Mucosa of gallbladder (tissue), 1 donor: ENCODE measurements at places on chromosomes 12 and 14. TPM values are rescaled to one million over a fixed set of nuclear protein-coding genes. Genes with fewer than 3 reads are reported as not detected.

GRCh38 chr12:113161415-113162016 is 12.0 kb downstream of the CFAP73 start:
- DNase-seq, result no peak

- no peak for DNase-seq
These were observed 54.5 kb upstream of the MAX start for GRCh38 chr14:65156568-65157366.

- DNase-seq, result no peak
These were observed 182.1 kb downstream of the C12orf50 start for GRCh38 chr12:87847147-87847546.

DNA sequence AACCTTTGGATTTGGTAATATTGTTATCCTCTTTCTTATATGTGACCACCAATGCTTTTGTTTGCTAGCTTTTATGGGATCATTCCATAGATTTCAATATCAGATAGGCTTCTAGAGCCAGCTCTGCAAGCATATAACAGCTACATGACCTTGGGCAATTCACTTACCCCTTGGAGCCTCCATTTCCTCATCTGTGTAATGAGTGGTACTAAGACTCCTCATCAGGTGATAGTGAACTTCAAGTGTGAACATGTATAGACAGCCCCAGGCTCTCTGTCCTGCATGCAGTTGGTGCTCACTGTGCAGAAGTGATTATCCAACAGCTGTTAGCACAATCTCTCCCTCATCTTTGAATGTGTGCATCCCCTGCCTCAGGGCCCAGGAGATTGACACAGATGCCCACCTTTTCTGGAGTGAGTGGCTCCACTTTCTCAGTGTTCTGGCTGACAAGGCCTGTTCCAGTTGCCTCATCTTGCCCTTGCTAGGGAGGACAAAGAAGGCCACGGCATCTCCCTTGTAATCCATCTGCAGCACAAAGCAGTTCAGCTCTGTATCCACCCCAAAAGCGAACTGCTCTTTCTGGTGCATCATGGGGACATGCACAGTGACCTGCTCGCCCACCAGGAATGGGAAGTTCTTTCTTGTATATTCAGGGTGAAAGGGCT is 9.2 kb downstream of the SERPINA9 start:
- no peak for DNase-seq

- no peak for DNase-seq
These were observed 895 bp upstream of the PRKAB1 start for GRCh38 chr12:119666900-119667576.

DNA sequence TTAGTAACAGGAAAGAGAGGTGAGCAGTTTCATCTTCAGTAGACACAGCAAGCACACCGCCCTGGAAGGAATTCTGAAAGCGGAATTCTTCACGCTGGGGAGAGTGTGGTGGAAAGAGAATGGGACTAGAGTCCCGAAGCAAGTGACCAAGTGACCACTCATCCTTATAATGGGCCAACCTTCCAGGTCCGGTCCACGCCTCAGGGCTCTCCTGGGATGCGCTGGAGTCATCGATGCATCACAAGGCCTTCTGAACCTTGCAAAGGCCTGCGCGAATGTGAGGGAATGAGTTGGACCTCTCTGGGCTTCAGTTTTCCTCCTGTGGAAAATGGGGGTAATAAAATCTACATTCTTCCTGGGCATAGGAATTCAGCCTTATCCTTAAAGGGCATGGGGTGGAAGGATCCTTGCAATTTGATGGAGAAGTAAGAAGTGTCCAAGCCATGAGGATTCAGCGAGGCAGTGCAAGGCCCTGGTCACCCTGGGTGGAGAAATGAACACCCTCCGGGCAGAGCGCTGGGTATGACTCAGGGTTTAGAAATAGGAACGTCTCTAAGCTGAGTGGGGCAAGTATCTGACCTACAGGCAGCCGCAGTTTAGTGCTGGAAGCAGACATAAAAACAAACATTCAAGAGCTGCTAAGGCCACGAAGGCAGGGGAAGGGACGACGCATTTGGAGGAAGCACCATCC is 97.7 kb downstream of the SETD3 start:
- DNase-seq, result no peak

The SIX4 gene
- 2.5 TPM for total RNA-seq

The SERPINA5 gene
- 655 TPM for total RNA-seq

- no peak for DNase-seq
These were observed 31.7 kb downstream of the SMOC1 start for GRCh38 chr14:69910871-69911270.
